ENCODE measurements at places on chromosomes 2 and 18. TPM values are rescaled to one million over a fixed set of nuclear protein-coding genes. Genes with fewer than 3 reads are reported as not detected.

DNA sequence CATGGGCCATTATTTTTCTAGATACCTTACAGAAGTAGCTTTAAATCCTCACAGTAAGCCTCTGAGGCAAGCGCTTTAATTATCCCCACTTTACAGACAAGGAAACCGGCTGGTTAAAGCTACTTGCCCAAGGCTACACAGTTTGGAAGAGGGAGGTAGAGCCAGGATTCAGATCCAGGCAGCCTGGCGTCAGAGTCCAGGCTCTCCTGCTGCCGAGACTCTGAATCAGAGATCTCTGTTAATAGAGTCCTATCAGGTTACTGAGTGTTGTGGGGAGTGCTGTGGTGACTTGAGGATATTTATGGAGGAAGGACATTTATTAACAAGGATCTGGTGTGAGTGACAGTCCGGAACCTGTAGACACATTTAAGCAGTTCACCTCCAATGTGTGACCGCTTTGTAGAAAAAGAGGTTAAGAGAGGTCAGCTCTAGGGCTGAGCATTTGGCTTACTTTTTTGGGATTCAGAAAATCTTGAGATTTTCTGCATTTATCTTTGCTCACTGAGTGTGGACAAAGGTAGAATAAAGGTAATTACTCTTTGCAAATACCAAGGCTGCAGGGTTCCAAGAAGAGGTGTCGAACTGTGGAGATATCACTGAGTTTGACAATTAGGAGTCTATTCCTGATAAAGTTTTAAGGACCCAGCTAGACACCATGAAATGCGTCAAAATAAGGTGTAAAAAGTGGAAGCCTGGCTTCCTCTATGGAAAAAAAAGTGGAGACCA, 1.6 kb upstream of the CEP192 start:
- DNase-seq, result no peak

DNA sequence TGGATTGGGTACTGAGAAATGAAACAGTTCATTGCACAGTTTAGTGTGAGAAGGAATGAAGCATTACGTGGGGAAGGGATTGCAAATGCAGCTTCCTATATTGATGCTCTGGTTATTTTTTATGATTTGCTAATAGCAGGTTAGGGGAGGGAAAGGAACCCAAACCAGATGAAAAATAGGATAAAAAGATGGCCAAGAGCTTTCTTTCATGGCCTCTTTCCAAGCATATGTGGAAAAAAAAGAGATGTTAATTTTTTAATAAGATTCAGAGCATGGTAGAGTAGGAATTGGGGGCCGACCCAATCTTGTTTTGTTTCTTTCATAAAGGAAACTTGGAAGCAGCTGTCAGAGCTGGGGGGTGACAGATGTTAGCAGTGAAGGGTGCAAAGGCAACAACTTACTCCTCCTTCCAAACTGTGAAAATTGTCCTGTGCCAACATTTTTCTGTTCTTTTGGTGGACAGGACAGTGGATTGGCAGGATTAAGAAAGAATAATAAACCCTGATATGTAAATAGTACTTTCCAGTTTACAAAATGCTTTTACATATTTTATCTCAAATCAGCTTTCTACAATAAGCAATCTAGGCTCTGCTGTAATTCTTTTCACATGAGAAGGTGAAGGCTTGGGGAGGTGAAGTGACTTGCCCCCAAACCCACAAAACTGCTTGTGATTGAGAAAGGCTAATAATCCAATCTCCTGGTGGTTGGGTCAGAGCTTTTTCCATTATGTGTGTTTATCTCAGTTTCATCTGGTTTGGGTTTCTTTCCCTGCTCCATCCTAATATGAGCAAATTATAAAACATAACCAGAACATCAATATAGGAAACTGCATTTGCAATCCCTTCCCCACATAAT, 270.1 kb downstream of the ETAA1 start:
- DNase-seq, result no peak

- no peak for DNase-seq
Measured at GRCh38 chr2:48767330-48767729, 11.8 kb upstream of the LHCGR start.

- no peak for DNase-seq
Measured at GRCh38 chr2:193583638-193584400, 1389.1 kb upstream of the TMEFF2 start.

GRCh38 chr18:45328811-45329210, 286.5 kb upstream of the SLC14A2 start:
- DNase-seq, result no peak

DNA sequence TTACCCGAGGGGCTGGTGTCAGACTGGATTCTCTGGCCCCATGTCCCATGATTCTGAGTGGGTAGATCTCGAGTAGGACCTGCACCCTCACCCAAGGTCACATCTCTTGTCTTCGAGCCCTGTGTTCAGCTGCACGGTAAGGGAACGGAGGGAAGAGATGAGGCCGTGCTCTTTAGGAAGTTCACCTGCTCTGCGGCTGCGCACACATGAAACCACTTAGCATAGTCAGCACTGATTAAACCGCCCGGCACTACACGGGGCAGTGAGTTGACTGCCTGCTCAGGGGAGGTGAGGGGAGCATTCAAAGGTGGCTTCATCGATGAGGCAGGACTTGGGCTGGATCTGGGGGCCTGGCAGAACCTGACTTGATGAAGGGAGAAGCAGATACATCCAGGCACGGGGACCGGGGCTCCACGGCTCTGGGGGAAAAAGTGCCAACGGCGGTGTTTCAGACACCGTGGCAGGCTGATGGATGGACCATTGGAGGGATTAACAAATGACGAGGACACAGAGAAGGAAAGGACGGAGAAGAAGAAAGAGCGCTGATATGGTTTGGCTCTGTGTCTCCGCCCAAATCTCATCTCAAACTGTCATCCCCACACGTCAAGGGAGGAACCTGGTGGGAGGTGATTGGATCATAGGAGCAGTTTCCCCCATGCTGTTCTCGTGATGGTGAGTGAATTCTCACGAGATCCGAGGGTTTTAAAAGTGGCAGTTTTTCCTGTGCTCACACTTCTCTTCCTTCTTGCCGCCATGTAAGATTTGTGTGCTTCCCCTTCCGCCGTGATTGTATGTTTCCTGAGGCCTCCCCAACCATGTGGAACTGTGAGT, 248.6 kb downstream of the CYP26B1 start:
- DNase-seq, result no peak

DNA sequence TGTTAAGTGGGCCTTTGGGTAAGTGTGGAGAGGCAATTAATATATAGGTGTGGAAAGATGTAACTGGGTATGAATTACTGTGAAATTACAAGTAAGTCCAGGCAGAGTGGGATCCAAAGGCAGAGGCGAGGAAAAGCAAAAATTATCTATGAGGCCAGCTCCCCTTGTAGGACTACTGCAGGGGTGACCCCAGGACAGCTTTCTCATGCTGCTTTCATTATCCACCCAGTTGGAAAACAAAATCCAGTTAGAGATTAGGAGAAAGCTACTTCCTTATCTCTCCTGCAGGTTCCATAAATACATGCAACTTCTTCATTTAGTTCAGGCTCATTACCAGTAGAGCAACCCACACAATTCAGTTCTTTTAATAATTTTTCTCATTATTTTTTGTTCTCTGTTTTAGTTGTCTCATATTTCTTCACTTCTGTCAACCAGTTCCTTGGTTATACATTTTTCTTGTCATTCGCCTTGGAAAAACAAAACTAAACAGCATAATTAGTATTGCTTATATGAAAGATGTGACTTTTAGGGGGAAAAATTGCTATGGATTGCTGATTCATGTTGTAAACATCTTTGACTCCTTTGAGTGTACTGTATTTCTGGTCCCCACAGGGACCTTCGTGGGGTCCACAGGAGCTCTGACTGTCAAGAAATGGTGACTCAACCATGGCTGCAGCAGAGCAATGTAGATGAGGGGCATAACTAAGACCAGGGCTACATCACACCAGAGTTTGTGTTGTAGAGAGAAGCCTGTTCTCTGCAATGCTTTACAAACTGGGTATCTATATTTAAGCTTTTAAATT, 110.4 kb upstream of the PARD3B start:
- no peak for DNase-seq

DNA sequence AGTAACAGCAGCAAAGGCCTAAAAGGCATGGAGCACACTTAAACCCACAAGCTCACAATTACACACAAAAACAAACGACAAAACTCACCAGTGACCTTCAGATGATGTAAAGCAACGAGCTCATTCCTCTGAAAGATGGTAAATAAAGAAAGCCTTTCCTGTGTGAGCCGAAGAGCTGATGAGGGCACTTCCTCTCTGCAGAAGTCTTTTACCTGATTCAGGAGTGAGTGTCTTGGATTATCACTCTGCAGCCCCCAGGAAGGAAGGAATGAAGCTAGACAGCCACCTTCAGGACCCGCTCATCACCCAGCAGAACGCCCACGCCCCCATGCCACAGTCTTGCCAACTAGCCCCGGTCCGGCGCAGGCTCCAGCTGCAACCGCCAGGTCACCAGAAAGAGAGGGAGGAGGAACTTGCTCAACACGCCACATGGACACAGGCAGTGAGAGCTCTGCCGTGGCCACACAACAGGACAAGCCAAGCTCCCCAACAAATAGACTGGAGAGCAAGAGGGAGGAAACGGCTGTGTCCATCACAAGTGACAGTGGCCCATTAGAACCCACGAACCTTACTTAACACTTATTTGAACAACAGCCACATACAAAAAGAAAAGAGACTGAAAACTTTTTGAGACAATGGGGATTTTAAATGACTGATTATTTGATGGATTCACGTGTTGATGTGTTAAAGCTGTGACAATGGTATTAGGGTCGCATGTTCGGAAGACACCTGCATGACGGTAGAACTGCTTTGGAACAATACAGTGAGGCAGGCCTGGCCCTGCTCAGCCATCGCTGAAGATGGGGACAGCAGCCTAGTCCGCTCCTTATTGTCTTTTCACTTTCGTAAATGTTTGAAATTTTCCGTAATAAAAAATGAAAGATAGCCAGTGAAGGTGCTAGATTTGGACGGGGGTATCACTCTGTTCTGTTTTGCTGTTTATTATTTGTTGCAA, 127.3 kb downstream of the HDAC4 start:
- DNase-seq, result no peak

GRCh38 chr2:38200598-38200997, 124.6 kb upstream of the CYP1B1 start:
- DNase-seq, result no peak

GRCh38 chr2:96685577-96686459, 43.3 kb downstream of the FER1L5 start:
- DNase-seq, result no peak

Gene DHX57
- 19.5 TPM for total RNA-seq

Gene KIF1A
- total RNA-seq, result 1.2 TPM

Gene DNER
- 13.4 TPM for total RNA-seq

Gene APCDD1
- 0.12 TPM for total RNA-seq

Gene LYPD1
- 29.2 TPM for total RNA-seq

Measured in glomerular endothelial cell (primary cell).